ENCODE measurements at places on chromosomes 11 and 22.

- no peak for DNase-seq
These were observed 11.7 kb downstream of the SLC35C1 start for GRCh38 chr11:45816614-45817013.

- no peak for DNase-seq
These were observed 3.0 kb downstream of the C11orf58 start for GRCh38 chr11:16741473-16741872.

DNA sequence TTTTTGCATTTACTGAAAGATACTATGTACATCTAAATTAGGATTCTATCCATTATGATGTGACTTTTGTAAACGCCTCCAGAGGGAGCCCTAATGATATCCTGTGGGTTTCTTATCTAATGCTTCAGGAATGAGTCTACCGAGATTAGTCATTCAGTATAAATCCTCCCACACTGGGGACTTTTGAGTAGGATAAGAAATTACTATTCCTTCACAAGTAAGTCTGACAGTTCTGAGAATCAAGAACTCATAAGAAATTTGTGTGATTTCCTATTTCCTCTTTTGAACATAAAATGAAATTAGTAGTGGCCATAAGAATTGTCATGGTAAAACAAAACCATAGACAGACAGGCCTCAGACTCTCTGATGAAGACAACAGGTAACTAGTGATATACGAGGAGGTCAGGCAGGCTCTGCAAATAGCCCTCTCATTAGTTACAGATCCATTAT, 10.0 kb upstream of the OR5M1 start:
- DNase-seq, result peak; percentile 13

DNA sequence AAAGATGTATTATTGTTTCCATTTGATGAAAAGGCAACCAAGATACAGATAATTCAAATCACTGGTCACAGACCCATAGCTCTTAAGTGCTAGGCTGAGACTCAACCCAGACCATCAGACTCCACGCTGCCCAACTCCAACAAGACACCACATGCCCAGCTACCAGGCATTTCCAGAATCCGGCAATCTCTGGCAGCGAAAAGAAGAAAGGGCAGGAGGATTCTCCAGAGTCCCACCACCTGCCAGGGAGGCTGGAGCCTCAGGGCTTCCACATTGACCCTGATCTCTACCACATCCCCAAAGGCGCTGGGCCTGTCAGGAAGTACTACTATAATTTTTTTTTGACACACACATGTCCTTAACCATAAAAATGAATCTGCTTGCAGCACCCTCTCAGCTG, 61.4 kb upstream of the ARFGAP3 start:
- no peak for DNase-seq

DNA sequence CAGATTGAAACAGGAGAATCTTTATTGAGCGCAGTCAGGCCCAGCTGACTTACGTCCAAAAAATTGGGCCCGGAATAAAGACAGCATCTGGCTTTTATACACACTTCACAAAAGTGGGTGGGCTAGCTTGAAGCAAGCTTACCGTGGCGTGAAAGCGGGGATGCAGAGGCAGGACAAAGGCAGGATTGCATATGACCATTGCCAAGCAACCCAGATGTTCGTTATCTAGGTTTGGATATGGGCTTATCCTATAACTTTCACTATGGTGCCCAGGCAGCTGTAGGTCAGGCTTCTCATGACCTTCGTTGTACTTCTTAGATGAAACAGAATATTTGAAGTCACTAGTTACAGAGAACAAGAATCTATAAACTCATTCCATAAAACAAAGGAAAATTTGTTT, 1575.6 kb upstream of the RAG2 start:
- DNase-seq, result no peak

- no peak for DNase-seq
These were observed 111.1 kb downstream of the MYO18B start for GRCh38 chr22:25853078-25853477.

DNA sequence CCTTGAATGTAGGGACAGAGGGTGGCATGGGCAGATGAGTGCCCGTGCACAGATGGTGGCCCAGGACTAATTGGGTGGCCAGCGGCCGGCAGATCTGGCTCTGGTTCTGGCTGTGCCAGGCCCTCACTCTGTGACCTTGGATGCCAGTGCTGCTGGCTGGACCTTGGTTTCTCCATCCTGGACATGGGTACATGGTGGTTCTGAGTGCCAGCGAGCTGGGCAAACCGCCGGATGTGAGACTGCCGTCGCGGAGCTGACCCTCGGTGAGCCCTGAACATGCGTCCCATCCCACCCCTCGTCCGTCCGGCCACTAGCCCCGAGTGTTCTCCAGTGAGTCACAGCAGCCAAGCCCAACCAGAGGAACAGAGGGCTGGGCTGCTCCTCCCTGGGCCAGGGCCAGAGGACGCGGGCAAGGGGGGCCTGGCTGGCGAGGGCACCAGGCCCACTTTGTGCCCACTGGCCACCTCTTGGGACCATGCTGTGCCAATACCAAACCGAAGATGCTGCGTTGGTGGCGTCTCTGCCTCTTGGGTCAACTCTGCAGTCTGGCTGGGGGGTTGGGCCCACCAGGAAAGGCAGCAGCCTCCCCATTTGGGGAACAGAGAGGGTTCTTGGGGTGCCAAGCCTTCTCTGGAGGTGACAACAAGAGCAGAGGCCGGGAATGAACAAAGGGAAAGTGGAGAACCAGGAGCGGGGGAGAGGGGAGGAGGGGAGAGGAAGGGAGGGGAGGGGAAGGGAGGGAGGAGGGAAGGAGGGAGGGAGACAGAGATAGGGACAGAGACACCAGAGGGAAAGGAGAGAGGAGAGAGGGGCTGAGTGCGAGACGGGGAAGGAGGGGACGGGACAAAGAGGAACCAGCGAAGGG, 10.7 kb downstream of the LSP1 start:
- peak; percentile 67 for DNase-seq

GRCh38 chr11:72263361-72263760, 19.4 kb upstream of the PHOX2A start:
- DNase-seq, result no peak

All from midbrain (tissue), 1 donor.